Breast epithelium (tissue), 4 donors: ENCODE measurements at places on chromosomes 5 and 9.
A peak's percentile ranks its signal among the peaks of the same experiment; 100 is the strongest.

DNA sequence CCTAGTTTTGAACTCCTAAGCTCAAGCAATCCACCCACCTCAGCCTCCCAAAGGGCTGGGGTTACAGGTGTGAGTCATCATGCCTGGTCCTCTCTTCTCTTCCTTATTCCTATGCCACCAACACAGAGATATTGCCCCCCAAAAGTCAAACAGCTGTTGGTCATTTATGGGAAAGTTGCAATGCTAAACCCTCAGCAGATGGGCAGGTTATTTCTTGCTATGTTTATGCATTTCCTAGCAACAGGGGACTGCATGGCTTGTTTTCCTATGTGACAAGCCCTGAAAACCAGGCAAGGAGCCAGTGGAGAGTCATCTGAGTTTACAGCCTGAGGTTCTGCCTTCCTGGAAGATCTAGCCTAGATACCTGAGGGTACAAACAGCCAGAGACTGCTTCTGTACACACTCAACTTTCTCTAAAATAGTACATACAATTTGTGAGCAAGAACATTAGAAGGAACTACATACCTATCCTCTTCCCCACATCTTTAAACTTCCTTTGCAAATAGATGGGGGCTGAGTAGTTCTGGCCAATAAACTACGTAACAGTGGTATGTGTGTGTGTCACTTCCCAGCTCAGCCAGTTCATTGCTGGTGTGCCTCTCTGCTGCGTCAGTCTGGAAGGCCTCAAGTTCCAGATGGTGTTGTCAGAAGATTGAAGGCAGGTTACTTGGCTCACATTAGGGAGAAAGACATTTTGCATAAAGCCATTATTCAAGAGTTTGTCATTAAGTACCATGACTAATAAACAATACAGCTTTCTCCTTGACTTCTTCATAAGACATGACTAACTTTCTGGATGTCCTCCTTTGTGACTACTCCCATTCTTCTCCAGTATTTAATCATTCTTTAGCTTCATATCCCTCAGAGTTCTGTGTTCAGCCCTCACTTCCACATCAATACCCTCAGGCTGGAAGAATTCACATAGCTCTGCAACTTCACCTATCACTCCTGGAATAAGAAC, 65.3 kb downstream of the CSNK1A1 start:
- DNase-seq = peak; percentile 98

GRCh38 chr9:137772281-137772873, 105.2 kb upstream of the CACNA1B start:
- DNase-seq = no peak

DNA sequence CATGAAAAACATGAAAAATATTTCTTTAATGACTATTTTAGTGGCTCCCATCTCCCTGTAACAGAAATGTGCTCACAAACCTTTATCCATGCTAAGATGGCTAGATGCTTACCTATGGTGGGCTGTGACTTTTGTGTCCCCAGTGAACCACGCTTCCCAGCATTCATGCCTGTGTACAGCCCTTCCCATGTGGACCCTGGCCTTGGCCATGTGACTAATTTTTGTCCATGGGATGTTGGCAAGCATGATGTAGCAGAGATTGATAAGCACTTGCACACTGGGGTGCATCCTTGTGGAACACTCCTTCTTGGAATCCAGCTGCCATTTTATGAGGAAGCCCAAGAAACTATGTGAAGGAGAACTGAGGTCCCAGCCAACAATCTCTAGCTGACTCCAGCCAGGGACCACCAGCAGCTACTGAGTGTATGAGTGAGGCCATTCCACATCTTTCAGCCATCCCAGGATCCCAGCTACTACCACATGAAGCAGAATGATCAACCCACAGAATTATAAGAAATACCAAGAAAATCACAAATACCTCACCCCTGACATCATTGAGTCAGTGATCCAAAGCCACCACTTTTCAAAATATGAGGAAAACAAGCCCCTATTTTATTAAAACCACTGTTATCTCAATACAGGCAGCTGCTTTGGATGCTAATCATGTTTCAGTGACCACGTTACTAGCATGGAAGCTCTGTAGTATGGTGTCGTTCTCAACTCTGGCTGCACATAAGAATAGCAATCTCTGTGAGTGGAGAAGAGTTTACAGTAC, 16.1 kb upstream of the RAI14 start:
- no peak for DNase-seq

- no peak for DNase-seq
Observed at GRCh38 chr5:89493414-89493813, 610.4 kb upstream of the MEF2C start.

GRCh38 chr5:6705088-6705487, 8.1 kb upstream of the TENT4A start:
- DNase-seq = no peak

DNA sequence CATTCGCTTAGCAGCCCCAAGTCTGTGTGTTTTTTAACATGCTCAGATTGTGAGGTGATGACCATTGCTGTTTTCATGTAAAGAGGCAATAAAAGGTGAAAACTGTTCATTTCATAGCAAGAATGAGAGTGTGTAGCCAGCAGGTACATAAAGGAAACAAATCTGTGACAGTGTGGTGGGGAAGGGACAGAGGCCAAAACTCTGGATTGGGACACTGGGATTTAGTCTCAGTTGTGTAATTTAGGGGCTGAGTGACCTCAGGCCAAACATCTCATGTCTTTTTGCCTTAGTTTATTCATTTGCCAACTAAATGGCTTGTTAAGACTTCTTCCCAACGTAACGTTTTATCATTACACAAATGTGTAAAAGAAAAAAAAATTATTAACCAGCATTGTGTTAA, 47.0 kb downstream of the KCNN2 start:
- DNase-seq = no peak

DNA sequence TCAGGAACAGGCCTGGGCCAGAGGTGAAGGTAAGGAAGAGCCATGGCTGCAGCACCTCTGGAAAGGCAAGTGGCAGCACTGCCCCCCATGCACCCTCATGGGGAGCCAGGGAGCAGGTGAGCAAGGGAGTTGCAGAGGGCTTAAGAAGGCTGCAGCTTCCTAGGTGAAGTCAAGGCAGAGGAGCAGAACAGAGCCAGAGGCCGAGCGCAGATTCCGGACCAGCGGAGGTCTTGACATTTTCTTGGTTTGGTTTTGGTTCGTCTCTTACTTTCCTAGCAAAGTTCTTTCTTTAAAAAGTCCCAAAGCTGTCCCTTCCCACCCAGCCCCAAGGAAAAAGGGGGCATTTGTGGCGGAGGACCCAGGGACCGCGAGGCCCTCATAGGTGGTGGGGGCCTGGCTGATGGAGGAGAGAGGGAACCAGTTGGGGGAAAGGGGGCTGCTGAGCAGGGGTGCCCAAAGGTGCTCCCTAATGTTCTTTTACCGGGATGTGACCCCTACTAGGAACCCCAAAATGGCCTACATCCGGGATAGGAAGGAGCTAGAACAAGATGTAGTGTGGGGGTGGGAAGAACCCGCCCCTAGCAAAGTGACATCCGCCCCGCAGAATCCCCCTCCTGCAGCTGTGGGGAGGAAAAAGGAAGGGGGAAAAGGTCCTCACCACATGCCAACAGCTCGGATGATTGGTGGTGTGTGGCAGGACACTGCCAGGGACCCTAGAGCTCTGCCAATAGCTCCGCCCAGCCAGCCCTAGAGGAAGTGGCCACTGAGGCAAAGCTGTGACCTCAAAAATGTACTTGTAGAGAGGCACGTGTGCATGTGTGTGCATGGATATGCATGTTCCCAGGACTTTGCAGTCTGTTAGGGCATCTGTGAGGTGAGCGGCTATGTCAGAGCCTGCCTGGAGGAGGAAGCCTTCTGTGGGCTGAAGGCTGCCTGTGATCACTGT, 914 bp upstream of the CD72 start:
- DNase-seq = no peak

GRCh38 chr5:113809626-113810025, 296.1 kb downstream of the YTHDC2 start:
- no peak for DNase-seq

DNA sequence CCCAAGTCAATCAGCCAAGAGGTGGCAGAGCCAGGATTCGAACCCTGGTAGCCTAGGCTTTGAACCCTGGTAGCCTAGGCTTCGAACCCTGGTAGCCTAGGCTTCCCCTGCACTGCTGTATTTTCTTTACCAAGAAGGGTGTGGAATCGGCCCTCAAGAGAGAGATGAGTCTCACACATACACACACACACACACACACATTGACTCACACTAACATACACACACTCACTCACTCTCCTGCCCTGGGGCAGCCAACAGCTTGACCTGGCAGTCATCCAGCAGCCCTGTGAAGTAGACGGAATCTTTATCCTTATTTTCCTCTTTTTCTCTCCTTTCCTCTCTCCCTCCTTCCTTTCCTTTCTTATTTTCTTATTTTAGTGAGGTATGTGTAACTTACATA, 55.4 kb upstream of the RPL26L1 start:
- peak; percentile 73 for DNase-seq

GRCh38 chr5:140240987-140241706, 61.8 kb downstream of the PFDN1 start:
- DNase-seq = peak; percentile 71

DNA sequence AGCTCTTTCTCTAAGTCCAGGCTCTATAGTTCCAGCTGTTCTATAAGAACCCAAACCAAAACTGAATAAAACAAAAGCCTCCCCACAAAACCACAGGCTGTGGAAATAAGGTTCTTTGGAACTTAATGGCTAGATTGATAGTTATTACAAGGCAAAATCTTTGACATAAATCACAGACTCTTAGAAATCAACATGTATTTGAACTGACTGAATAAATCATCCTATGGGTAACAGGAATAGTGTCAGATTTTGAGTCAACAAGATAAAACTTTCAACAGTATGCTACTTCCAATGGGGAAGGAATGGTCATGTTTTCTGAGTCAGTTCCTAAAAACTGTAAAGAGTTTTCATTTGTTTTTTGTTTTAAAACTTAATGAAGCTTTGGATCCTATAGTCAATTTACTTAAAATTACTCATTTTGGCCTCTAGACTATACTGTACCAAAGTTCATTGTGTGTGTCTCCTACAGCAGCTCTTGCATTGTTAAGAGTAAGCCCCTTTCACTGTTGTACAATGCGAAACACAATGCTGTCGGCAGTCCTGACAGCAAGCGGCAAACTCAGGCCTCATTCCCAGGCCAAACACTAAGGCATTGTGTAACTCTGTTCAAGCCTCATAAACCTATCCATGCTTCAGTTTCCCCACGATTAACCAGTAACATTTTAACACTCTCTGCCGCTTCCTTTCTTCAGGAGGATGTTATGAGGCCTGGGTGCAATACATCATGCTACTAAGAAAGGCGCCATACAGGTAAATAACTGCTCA, 134.1 kb downstream of the ARL15 start:
- no peak for DNase-seq

GRCh38 chr5:81724571-81724970, 26.3 kb downstream of the SSBP2 start:
- DNase-seq = no peak

DNA sequence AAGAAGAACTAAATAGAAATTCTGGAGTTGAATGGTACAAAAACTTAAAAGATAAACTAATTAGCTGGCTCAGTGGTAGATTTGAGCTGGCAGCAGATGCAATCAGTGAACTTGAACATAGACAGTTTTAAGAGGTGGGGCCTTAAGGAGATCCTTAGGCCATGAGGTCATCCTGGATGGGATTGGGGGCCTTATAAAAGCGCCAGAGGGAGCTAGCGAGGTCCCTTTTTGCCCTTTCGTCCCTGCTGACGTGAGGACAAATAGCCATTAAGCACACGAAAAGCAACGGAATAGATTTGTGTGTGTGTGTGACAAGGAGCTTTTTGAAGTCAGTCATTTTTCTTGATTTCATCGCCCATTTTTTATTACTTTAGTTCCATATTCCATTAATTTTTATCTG, 83.3 kb downstream of the ZNF354C start:
- DNase-seq = no peak

DNA sequence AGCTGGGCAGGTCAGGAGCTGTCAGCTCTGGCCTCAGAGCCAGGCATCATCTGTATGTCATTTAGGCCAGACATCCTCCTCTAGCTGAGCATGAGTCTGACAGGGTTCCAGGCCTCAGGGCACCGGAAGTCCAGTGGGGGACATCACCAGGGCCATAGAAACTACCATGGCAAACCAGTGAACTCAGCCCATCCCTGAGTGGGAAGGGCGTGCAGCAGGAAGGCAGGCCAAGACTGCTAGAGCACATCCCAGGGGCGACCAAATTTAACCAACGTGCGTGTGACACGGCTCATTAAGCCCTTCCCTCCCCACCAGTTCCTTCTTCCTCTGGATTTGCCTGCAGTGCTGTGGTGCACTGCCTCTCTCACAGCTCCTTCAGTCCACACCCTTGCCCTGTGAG, 75.9 kb downstream of the COL27A1 start:
- DNase-seq = no peak

- DNase-seq = no peak
Observed at GRCh38 chr5:88724201-88724600, 158.8 kb downstream of the MEF2C start.

DNA sequence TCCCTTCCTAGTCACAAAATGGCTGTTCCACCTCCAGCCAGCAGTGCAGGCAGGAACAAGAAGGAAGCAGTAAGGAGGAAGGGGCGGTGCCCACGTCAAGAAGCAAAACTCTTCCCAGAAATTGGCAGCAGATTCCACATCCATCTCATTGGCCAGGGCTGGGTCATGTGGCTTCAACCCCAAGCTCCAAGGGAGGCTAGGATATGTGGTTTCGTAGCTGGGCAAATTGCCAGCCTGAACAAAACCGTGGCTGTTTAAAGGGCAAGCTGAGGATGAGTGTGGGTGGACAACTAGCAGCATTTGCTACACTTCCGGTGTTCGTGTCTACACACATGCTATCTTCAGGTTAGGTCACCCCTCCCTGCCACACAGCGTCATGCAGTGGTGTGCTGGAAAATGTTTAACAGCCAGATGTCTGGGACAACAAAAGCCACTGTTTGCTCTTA, 92.1 kb upstream of the MAP1B start:
- DNase-seq = no peak

GRCh38 chr9:4987961-4988421, 2.9 kb downstream of the JAK2 start:
- no peak for DNase-seq

- DNase-seq = no peak
Observed at GRCh38 chr9:138063033-138063432, 185.5 kb downstream of the CACNA1B start.

- DNase-seq = no peak
Observed at GRCh38 chr5:71633255-71634155, 46.4 kb downstream of the MCCC2 start.

GRCh38 chr5:131169810-131170539, 769 bp upstream of the LYRM7 start:
- DNase-seq = no peak

DNA sequence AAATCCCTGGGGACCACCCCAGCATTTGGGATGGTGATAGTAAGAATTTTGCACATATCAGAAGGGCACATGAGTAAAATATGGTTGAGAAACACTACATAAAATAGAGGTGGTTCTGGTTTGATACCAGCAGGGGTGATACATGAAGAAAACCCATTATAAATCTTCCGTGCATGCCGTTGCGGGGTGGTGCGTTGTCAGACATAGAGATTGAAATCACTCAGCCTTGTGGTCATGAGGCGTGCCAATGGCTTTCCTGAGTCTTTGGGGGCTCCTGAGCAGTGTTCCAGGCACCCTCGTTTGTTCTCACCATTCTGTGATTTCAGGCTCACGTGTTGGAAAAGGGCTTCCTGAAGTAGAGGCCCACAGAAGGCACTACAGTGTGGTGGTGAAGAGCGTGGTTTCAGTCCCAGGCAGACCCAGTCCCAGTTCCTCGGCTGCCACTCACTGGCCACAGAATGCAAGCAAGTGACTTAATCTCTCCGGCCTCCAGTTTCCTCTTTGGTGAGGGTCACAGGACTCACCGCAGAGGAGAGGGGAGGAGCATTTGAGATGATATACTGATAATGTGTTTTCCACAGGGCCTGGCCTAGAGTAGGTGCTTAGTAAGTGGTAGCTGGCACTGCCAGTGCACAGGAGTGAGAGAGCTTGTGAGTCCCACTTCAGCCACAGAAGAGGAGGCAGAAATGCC, 20.5 kb upstream of the GLRX start:
- no peak for DNase-seq
